Activated T-cell treated with anti-CD3 and anti-CD28 coated beads, Interleukin-2, amount 50 U/mL, for 1 hour (primary cell): ENCODE measurements at places on chromosomes 5 and 9.
A peak's percentile ranks its signal among the peaks of the same experiment; 100 is the strongest.

DNA sequence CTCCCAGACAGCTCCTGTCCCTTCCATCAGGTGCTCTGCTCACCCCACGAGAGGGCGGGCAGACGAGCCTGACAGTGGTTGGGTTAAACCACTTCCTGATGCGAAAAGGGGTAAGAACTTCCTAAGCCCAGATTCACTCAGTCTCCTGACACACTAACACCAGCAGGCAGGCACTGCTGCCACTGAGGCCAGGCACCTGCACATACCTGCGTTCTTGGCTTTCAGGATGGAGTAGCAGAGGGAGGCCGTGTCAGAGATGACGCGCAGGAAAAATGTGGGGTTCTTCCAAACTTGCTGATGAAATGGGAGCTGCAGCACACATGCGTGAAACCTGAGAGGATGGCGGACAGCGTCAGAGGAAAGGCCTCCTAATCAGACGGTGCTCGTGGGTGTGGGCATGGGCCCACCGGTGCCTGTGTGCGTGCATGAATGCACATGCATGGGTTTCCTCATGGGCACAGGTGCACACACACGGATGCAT is 29.9 kb downstream of the SLC6A18 start:
- peak; percentile 56 for DNase-seq

- no peak for DNase-seq
These were observed 38.1 kb downstream of the SEMA6A start for GRCh38 chr5:116536316-116537083.

- no peak for DNase-seq
These were observed 67.0 kb downstream of the TLE4 start for GRCh38 chr9:79638806-79639205.

DNA sequence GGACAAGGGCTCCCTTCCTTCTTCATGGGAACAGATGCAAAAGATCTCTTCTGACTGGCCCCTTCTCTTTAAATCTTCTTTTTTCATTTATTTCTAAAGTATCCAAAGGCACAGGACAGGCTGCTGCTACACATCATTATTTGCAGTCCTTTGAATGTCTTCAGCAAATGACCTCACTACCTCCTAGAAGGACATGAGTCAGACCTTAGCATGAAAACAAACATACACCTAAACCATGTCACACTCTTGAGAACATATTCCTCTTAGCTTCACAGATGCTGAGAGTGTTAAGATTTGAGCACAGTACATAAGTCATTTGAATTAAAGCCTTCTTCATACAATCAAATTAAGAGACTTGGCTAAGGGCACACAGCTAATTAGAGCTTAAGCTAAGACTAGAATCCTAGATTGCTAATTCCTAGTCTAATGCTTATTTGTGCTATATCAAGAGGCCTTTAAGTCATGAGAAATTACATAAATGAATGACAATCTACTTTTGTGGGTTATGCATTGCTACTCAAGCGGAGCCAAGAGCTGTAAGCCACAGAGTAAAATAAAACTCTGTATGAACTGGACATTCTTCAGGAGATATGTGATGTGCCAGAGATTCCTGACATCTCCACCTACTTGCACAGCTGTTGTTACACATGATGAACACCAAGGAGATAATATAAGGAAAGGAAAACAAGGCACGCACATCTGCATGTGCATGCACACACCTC is 109.1 kb upstream of the PTGER4 start:
- DNase-seq, result no peak

GRCh38 chr9:33404788-33405362 is 2.5 kb upstream of the AQP7 start:
- no peak for DNase-seq

GRCh38 chr9:79210541-79211243 is 361.1 kb upstream of the TLE4 start:
- no peak for DNase-seq

DNA sequence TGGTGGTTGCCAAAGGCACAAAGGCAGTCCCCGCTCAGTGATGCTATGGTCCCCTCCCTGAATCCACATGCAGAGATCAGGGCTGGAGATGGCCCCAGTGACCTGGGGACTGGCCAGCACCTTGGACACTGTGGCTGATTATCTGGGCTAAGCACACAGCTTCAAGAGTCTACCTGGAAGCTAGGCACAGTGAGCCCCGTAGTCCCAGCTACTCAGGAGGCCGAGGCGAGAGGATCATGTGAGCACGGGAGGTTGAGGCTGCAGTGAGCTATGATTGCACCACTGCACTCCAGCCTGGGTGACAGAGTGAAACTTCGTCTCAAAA is 8.3 kb upstream of the SCGB3A1 start:
- no peak for DNase-seq

DNA sequence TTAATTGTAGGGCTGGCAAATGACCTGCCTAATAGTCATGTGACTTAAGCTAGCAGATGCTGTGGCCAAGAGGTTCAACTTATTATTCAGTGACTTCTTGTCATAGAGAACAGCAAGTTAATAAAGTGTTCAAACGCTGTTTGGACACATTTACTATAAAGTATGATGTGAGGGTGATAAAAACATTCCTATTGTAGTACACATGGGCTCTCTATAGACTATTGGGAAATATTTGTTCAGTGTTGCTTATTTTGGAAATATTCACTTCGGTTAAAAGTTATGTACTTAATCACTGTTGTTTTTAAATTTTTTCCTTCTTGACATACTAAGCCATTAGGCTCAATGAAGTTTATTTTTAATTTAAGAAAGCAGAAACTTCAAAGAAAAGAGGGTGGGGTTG is 345.0 kb downstream of the NNT start:
- no peak for DNase-seq

DNA sequence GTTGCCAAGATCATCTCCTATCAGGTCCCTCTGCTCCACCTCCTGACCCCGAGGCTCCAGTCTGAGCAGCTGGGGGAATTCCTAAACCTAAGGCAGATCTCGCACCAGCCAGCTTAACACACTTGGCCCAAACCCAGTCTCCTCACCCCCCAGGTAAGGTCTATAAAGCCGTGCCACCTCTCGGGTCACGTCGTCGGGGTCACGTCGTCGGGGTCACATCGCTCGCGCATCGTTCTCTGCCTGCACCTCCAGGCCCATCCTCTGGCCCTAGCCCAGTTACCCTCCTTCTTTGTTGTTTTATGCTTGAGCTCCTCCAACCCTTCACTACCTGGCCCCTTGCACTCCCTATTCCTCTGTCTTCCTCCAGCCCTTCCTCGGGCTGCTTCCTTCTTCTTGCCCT is 77.2 kb downstream of the CTSL start:
- DNase-seq, result no peak

DNA sequence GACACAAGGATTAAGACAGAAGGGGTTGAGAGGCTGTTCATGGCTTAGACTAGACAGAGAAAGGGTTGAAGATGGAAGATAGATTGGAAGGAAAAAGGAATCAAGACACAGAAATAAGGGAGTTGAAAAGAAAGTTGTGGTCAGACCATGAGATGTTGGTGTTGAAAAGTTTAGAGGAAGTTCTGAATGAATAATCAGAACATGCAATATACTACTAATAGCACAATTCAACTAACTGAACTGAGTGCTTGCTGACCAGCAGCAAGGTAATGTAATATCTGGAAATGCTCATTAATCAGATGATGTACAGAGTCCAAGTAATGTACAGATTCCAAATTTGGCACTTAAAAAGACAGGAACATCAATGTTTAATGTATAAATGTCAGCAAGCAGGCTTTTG is 10.6 kb upstream of the NNT start:
- DNase-seq, result no peak

GRCh38 chr9:91835216-91835615 is 114.8 kb downstream of the ROR2 start:
- DNase-seq, result no peak

- DNase-seq, result no peak
These were observed 18.4 kb upstream of the CNTLN start for GRCh38 chr9:17116400-17116837.

GRCh38 chr5:96279801-96280542 is 153.1 kb downstream of the PCSK1 start:
- DNase-seq, result no peak

DNA sequence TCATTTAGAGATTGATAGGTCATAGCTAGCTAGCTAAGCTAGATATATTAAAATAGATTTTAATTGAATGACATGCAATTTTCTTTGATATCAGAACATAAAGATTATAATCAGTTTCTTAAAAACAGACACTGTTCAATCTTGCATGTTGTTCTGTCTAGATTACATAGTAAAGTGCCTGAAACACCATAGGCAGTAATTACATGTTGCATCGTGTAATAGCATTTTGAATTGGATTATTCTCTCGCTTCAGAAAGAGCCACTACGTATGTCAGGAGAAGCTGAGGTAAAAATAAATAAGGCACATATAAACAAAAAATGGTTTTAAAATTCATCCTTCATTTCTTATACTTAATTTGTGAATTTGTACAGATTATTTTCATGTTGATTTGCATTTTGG is 148.0 kb upstream of the CDH12 start:
- DNase-seq, result no peak

DNA sequence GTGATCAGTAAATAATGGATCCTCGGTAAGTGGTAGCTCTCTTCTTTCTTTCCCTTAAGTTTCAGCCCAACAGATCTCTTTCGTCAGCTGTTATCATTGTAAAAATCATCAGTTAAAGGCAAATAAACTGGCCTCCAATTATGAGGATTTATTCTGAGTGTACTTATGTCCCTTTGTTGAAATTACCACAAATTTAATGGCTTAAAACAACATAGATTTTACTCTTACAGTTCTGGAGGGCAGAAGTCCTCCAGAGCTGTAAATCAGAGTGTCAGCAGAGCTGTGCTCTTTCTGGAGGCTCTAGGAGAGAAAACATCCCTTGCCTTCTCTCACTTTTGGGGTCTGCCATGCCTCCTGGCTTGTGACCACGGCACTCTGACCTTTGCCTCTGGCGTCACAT is 104.6 kb downstream of the INSYN2B start:
- DNase-seq, result no peak

GRCh38 chr9:99356512-99356971 is 134.5 kb downstream of the SEC61B start:
- DNase-seq, result no peak

DNA sequence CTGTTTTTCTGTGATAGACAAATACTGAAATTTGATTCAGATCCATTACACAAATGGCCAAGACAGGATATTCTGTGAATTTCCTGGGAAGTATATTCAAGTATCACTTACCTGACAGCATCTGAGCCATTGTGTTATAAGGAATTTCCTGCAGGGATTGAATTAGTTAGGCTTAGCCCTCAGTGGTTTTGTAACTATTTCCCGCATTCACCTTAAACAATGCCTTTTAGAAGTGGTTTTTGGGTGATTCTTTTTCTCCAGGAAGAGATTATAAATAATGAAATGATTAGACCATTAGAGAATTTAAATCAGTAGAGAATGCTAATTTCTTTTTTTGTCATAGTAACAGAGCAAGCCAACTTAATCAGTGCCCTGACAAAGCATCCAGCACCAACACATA is 30.6 kb downstream of the ITGA1 start:
- no peak for DNase-seq

DNA sequence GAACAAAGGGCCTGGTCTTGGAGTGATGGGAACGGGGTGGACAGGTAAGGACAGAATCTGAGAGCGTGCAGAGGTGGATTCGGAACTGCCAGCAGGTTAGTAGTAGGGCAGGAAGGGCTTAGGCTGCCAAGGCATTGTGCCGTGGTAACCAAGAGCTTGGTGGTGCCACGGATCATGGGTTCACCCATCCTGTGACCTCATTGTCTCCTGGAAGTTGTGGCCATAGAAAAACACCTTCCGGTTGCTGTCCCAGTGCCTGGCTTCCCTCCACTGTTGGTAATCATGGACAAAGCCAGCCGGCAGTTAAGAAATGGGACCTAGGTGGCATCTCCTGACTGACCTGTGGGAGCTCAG is 42.5 kb upstream of the CFAP157 start:
- DNase-seq, result no peak

DNA sequence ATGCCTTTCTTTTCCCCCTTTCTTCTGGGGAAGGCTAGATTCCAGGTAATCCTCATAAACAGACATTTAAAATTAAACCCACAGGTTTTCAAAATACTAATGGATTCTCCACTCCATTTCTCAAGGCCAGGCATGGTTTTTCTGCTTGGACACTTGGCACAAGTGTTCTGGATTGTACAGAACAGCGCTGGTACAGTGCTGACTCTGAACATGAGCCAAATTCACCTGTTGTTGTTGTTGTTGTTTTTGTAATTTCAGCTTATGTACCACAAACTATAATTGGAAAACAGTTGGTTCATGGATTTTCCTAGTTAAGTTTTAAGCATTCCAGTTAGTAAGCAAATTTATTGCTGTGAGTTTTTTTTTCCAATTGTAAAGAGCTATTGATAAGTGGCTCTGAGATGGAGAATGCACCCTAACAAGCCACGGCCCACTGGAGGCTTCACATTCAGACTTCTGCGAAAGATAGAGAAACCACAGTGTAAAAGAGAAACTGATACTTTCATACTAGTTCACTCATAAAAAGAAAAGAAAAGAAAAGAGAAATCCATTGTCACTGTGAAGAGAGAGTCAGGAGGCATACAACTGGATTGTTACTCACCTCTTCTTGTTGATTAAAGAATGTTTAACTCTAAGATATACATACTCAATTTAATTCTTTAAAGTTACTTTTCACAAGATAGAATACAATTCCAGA is 16.2 kb upstream of the ITGA1 start:
- DNase-seq, result no peak

DNA sequence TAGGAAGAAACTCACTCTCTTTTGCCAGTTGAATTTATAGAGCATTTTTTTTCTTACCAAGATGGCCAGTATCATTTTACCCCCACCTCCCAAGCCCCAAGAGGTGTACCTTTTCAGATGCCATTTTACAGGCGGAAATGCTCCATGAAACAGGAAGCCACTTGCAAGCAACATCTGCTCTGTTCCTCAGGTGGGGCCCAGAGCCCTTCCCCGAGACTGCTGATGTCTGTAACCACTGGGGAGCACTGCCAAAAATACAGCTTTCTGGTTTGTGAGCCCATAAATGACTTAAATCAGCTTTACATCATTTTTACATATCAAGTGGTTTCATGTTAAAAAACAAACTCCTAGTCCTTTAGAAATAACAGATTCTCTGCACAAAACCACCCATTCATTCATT is 42.9 kb upstream of the GARNL3 start:
- no peak for DNase-seq

GRCh38 chr5:173271419-173271818 is 36.4 kb upstream of the NKX2-5 start:
- no peak for DNase-seq
